ENCODE measurements at places on chromosomes 5 and 9. TPM values are rescaled to one million over a fixed set of nuclear protein-coding genes. Genes with fewer than 3 reads are reported as not detected.

Gene CCDC183
- total RNA-seq: 59.8 TPM

Gene ANKRD33B
- total RNA-seq: 5.8 TPM

Gene PCDHA1
- 2.6 TPM for total RNA-seq

Gene CXCL14
- 1.8 TPM for total RNA-seq

Gene PCDHA9
- 2.3 TPM for total RNA-seq

Gene TRIM23
- total RNA-seq: 24.8 TPM

Gene OR1Q1
- total RNA-seq: not detected

Gene OLFM1
- 24.4 TPM for total RNA-seq

Gene MYOZ3
- total RNA-seq: 12.0 TPM

Gene SPATA31D4
- 6.1 TPM for total RNA-seq

Gene TOR4A
- 3.4 TPM for total RNA-seq

Gene STKLD1
- 8.4 TPM for total RNA-seq

Gene HSPB3
- total RNA-seq: 4.5 TPM

Gene SLC24A2
- total RNA-seq: 1.7 TPM

Gene GABBR2
- total RNA-seq: 8.1 TPM

Gene SOWAHA
- 1.3 TPM for total RNA-seq

Gene PDLIM4
- total RNA-seq: 18.5 TPM

Gene ATG10
- total RNA-seq: 14.4 TPM

Gene DNAJC21
- 58.3 TPM for total RNA-seq

Gene RIGI
- total RNA-seq: 8.4 TPM

Gene PITX1
- 4.1 TPM for total RNA-seq

Gene FOXI1
- total RNA-seq: 0.19 TPM

Gene PTGS1
- total RNA-seq: 1.1 TPM

Gene CCNJL
- total RNA-seq: 41.4 TPM

Gene PCDHA2
- 1.3 TPM for total RNA-seq
